Cerebellar nuclear complex (tissue), 1 donor: ENCODE measurements at places on chromosomes 11 and 22.
A peak's percentile ranks its signal among the peaks of the same experiment; 100 is the strongest.

DNA sequence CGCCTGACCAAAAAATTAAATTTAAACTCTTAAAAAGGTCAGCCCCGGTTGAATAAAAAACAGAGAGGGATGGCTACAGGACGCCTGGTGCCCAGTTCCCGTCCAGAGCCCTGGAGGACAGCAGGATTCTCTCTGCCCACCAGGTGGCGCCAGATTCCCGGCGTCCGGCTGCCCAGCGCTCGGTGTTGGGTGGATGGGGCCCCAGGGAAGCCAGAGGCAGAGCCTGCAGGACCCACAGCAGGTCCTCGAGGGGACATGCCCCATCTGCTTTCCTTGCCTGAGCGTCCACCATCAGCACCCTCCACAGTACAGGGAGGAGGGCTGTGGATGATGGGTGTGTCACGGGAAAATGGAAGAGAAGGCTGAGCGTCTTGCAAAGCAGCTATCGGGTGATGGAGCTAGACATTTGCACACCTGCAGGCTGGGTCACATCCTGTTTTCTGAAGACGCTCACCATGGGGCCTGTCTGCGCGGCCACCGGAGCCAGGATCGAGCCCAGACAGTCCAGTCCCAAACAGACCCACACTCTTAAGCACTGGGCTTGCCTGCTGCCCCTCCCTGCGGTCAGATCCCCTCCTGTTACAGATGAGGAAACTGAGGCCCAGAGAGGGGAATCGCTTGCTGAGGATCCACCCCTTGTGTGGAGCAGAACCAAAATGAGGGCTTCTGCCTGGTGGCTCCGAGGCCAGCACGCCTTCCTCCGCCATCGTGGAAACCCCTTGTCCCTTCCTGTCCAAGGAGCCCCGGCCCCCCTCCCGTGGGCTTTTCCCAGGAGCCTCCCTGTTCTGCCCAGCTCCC is 18.5 kb upstream of the CBX7 start:
- DNase-seq = no peak

- DNase-seq = no peak
Measured at GRCh38 chr22:23437779-23438178, 142.3 kb downstream of the IGLL1 start.

GRCh38 chr11:119607726-119608125 is 121.3 kb downstream of the NECTIN1 start:
- no peak for DNase-seq

GRCh38 chr11:65113361-65113756 is 1.7 kb downstream of the TM7SF2 start:
- no peak for DNase-seq

GRCh38 chr11:95140397-95141033 is 50.9 kb downstream of the ENDOD1 start:
- no peak for DNase-seq

DNA sequence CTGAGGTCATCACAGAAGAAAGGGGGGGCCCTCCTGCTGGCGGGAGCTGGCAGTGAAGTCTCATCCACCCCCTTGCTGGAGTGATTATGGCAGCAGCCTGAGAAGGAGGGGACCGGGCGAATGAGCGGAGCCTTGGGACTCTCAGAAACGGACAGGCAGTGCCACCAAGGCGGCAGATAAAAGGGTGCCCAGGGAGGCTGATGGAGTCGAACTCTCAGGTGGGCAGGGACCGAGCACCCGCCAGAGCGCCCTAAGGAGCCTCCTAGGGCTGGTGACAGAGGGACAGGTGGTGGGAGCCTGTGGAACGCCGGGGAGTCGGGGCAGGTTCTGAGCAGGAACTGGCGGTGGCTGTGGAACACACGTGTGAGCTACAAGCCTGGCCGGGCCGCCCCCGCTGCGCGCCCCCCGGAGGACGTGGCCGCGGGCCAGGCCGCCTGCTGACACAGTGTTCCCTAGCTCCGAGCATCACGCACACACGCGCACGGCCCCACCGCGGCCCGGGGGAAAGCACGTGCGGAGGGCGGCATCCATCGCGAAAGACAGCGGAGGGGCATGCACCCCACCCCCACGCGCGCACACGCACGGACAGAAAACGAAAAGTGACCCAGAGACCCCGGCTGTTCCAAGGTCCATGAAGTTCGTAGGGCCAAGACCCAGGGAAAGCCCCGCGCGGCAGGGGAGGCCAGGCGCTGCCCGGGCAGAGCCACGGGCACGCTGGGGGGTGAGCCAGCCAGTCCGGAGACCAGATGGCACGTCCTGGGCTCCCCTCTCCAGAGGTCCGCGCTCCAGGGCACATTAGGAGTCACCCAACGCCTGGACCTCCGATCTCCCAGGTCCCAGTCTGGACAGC is 1.0 kb downstream of the VWCE start:
- DNase-seq = no peak

DNA sequence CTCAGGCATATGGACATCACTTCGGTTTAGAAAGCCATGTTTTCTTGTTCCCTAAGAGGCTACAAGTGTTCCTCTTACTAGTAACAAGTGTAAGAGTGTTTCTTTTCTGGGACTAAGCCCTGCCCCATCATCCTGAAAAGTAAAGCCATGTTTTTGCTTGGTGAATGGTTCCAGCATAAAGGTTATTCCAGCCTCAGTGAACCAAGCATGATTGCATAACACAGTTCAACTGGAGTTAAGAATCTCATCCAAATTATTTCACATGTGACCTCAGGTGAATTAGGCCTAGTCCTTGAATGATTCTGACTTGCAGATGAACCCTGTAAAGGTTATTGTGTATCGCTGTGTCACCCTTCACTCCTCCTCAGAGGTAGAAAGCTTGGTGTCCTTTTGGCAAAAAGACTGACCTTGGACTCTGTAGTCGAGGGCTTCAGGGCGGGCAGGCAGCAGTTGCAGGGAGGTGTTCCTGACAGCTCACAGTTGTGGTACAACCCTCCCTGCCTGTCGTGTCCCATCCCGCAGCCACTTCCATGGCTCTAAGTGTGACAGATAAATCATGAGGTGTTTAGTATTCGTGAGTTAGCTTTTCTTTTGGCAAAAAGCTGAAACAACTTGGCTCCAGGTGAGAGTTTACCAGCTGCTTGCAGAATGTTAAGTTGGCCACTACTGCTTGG is 321.8 kb downstream of the CADM1 start:
- no peak for DNase-seq

GRCh38 chr11:126810776-126811175 is 189.8 kb downstream of the KIRREL3 start:
- no peak for DNase-seq

GRCh38 chr11:20477418-20478090 is 90.0 kb downstream of the PRMT3 start:
- DNase-seq = no peak

DNA sequence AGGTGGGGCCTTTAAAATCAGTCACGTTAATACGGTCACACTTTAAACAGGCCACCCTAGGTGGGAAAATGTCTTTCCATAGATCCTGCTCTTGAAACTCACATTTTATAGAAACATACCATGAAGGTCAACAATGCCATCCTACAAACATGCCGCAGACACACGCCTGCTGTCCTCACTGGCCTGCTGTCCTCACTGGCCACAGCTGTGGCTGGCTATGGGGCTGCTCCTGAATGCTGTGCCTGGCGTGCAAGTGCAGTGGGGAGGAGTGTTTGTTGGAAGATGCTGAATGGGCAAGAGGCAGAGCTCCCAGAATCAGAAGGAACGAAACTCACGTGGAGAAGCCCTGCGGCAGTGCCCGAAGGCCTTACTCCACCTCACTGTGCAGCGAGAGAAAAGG is 106.2 kb upstream of the BID start:
- no peak for DNase-seq

DNA sequence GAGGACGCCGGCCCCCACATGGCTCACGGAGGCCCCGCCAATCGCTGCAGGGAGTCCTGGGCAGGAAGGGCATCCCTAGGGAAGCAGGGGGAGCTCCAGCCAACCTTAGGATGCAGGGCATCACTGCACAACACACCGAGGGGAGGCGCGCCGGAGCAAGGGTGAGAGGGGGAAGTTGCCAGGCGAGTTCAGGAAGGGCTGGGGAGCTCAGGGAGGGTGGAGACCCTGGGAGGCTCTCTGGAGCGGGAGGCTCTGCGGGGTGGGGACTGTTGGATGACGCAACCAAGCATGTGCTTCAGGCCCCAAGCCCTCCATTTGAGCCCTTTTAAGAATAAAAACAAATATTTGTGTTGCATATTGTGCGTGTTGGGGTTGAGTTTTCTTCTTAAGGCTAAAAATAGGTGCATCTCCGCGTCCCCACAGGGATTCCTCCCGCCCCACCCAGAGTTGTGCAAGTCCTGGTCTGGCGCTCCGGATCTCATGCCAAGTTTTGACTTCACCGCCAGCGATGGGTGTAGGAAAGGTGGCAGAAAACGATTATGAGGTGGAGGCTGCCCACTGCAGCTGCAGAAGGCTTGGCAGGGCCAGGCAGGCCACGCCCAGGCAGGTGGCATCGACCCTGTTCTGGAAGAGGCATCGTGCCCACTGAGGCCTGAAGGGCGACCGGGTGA is 65.2 kb downstream of the WNT7B start:
- DNase-seq = no peak

DNA sequence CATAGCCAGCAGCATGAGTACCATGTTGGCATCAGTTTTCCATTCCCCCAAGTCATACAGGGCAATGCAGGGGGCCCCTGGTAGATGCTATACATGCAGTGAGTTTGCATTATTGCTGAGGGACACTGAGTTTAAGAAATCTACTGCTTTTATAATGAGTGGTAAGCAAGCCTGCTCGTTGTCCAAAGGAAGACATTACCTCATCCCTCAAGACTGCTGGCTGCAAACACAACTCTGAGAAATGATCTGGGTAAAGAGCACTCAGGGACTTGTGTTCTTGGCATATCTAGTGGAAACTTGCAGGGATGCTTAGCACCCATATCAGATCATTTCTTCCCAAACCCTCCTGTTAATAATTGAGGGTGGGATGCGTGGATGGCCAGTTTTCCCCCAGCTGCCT is 77.9 kb downstream of the CWC15 start:
- DNase-seq = no peak

- DNase-seq = no peak
Measured at GRCh38 chr11:66066751-66067150, 3.3 kb upstream of the PACS1 start.

GRCh38 chr11:119166368-119167076 is 2.0 kb upstream of the NLRX1 start:
- no peak for DNase-seq

GRCh38 chr22:23033116-23033905 is 37.0 kb upstream of the GNAZ start:
- peak; percentile 60 for DNase-seq

DNA sequence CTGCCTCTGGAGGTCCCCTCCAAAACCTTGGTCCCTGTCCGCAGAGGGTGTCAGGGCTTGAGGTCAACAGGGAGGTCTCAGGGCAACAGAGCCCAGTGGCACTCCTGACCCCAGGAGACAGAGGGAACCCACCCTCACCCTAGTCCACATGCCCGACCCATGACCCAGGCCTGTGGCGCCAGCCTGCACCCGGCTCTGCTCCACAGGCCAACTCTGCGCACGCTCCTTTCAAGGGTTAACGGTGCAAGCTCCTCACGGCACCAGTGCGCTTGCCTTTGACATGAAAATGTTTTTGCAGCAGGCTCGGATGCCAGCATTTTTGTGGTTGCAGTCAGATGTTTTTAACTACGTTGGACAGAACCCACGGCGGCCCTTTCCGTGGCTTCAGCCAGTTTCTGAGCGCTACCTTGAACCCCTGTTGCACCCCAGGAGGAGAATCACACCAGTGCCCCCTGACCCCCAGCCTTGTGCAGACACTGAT is 68.6 kb downstream of the CDKN1C start:
- no peak for DNase-seq

DNA sequence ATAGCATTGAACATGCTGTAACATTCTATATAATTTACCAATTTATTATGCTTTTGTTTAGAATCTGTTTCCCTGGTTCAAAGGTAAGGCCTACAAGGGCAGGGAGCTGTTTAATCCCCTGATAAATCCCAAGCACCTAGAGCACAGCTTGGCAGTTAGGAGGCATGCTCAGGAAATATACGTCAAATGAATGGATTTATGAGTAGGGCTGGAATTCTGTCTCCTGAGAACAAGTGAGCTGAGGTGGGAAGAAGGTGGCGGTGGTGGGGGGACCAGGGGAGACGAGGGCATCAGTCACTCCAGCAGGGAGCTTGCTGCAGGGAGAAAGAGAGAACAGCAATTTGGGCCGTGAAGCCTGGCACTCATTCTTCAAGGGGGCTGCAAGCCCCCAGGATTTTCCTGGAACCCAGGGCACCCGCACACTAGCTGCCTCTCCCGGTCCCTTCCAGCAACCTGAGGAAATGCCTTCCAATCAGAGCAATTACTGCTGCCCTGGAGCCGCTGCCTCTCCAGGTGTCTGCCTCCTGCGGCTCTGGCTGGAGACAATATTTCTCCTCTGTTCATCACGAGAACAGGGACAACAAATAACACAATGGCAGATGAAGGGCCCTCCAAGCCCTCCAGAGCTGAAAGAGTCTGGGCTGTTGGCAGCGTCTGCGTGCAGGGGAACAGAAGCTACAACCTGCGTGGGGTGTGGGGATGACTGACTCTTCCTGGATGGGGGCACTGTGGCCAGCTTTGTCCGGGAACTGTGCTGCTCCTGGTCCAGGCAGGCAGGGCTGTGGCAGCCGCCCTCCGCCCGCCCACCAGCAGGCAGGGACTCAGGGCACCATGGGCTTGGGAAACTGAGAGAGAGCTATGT is 233.4 kb downstream of the ST3GAL4 start:
- no peak for DNase-seq

DNA sequence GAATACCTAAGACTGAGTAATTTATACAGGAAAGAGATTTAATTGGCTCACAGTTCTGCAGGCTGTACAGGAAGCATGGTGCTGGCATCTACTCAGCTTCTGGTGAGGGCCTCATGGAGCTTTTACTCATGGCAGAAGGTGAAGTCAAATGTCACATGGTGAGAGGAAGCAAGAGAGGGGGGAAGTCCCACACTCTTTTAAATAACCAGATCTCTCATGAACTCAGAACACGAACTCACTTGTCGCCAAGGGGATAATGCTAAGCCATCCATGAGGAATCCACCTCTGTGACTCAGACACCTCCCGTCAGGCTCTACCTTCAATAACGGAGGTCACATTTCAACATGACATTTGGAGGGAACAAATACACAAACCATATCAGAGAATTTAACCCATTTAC is 42.2 kb downstream of the BIRC2 start:
- DNase-seq = no peak

- DNase-seq = peak; percentile 7
Measured at GRCh38 chr22:44147821-44148574, 32.7 kb upstream of the PARVG start.

- no peak for DNase-seq
Measured at GRCh38 chr11:60922906-60923305, 1.4 kb upstream of the TMEM132A start.

DNA sequence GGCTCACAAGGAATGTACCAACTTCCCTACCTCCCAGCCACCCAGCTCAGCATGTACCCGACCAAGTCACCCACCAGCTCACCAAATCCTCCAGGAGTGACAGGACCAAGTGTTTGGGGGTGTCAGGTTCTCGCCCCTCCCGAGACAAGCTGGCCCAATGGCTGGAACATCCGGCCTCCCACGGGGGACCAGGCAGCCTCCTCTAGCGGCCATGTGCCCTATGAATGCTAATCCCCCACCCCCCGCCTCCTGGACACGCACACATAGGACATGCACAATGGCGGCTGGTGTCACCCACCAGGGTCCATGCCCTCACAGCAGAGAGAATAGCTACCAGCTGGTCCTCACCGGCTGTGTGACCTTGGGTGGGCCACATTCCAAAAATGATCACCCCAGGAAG is 151.0 kb downstream of the MN1 start:
- DNase-seq = no peak

- no peak for DNase-seq
Measured at GRCh38 chr11:44361813-44362212, 51.9 kb upstream of the ALX4 start.

GRCh38 chr11:43925063-43925931 is 17.1 kb upstream of the C11orf96 start:
- DNase-seq = no peak

- DNase-seq = no peak
Measured at GRCh38 chr11:128053981-128054931, 533.1 kb downstream of the ETS1 start.
